ENCODE measurements at places on chromosomes 11 and 22.

DNA sequence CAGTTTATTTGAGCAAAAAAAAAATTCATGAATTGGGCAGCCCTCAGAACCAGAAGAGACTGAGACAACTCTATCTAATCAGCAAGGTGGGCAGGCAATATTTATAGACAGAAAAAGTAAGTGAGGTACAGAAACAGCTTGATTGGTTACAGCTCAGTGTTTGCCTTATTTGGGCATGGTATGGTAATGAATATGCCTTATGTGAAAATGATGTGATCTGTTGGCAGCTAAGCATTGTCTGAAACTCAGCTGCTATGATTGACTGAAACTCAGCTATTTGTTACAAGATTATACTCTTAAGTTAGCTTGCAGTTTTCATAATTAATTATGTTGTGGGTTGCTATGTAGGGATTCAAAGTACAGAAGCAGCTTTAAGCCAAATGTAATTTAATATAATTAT lies 127.6 kb downstream of the CNTN5 start:
- no peaks in the 10 kb centered on the region for H3K4me1 ChIP-seq
- no peaks in the 10 kb centered on the region for H3K27me3 ChIP-seq
- H3K4me3 ChIP-seq = no peak overlapping the region
- H3K27ac ChIP-seq = no peak overlapping the region

GRCh38 chr22:27989758-27990450 lies 70.8 kb upstream of the PITPNB start:
- no peak overlapping the region for H3K27ac ChIP-seq
- H3K4me3 ChIP-seq = no peak overlapping the region
- no peak for DNase-seq
- H3K36me3 ChIP-seq = no peaks in the 10 kb centered on the region
- no peaks in the 10 kb centered on the region for H3K27me3 ChIP-seq

- no peaks in the 10 kb centered on the region for H3K36me3 ChIP-seq
- no peak for DNase-seq
- no peaks in the 10 kb centered on the region for H3K4me1 ChIP-seq
- no peak overlapping the region for H3K27ac ChIP-seq
These were observed 1532.9 kb upstream of the RAG2 start for GRCh38 chr11:38130976-38131375.

DNA sequence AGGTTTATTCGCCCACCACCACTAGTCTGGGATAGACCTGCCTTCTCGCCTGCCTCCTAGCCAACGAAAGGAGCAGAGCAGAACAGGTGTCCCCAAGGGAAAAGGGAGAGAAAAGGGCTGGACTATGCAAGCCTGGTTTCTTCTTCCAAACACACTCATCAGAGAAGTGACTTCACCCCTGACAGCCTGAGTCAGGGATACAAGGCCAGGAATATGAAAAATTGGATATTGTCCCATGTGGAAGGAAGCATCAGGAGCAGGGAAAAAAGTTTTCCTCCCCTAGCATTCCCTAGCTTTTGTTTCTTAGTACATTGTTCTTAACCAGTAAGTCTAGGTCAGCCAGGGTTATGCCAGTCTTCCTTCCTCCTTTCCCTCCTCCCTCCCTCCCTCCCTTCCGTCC lies 56.9 kb upstream of the TNRC6B start:
- H3K27me3 ChIP-seq = no peaks in the 10 kb centered on the region
- H3K27ac ChIP-seq = no peak overlapping the region
- DNase-seq = no peak
- peaks cover 5% of the 10 kb centered on the region for H3K4me1 ChIP-seq

DNA sequence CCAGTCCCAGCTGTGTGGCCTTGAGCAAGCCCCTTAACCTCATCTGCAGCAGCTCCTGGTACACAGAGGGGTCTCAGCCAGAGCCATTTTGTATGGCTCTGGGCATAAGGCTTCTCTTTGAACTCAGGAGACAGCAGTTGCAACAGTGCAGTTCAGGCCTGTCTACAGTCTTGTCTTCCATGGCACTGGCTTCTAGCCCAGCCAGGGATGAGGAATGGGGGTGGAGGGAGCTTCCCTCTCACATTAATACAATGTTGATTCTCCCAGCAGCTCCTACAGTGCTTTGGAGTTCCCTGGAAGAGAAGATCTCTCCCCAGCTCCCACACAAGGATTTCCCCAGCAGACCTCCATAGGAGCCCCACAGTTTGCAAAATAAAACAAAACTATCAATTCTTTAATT lies 350.2 kb downstream of the BUD13 start:
- no peaks in the 10 kb centered on the region for H3K36me3 ChIP-seq
- no peaks in the 10 kb centered on the region for H3K27me3 ChIP-seq
- no peak overlapping the region for H3K4me3 ChIP-seq
- H3K4me1 ChIP-seq = peaks cover 10% of the 10 kb centered on the region
- H3K27ac ChIP-seq = no peak overlapping the region
- no peak for DNase-seq

- no peaks in the 10 kb centered on the region for H3K27me3 ChIP-seq
- H3K4me1 ChIP-seq = peaks cover 2% of the 10 kb centered on the region
- DNase-seq = peak; percentile 80
- H3K27ac ChIP-seq = no peak overlapping the region
- no peak overlapping the region for H3K4me3 ChIP-seq
- H3K36me3 ChIP-seq = no peaks in the 10 kb centered on the region
These were observed 21.7 kb downstream of the WNT11 start for GRCh38 chr11:76184551-76184993.

- H3K27ac ChIP-seq = no peak overlapping the region
- no peak overlapping the region for H3K4me3 ChIP-seq
- H3K4me1 ChIP-seq = no peaks in the 10 kb centered on the region
- no peaks in the 10 kb centered on the region for H3K27me3 ChIP-seq
These were observed 108.4 kb upstream of the ZC3H12C start for GRCh38 chr11:109984634-109985289.
